ENCODE measurements at places on chromosomes 13 and 19.

DNA sequence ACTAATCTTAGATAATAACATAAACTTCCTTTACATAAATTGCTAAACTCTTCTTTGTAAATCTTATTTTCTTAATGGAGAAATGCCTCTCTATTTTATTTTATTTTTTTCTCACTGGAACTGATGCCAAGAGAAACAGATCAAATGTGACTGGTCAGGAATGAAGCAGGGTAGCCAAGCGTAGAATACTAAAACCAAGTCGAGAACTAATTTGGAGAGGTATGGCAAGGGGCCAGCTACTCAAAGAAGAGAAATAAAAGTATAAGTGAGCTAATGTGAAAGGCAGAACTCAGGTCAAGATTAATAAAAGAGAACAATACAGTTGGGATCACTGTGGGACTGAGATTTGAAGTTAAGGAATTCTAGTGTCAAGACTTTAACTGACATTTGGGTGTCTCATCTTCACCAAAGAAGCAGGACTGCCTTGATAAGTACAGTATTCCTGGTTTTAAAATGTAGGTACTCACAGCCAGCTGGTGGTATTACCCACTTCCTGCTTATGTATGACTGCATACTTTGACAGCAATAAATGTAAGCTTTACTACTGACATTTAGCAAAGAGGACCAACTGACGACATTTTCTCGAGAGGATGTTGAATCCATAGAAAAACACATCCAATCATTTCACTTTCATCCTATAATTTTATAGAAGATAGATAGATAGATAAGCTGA lies 1192.2 kb downstream of the EFNB2 start:
- DNase-seq = no peak

- no peak for DNase-seq
These were observed 56.0 kb upstream of the DOCK9 start for GRCh38 chr13:99033814-99034213.

DNA sequence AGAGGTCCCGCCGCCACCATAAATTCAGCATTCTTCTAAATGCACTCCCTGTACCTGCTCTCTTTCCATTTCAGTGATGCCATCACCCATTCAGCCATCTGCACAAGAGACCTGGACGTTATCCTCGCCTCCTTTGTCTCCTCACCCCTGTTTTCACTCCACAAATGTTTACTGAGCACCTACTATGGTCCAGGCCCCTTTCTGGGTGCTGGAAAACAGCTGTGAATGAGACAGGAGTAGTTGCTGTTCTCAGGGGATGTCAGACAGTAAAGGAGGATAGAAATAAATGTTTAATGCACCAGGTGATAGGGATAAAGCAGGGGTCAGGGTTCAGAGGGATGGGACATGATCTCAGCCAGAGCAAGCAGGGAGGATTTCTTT lies 3.3 kb downstream of the AP1M1 start:
- DNase-seq = no peak

GRCh38 chr13:79723519-79724024 lies 242.6 kb downstream of the NDFIP2 start:
- DNase-seq = no peak

DNA sequence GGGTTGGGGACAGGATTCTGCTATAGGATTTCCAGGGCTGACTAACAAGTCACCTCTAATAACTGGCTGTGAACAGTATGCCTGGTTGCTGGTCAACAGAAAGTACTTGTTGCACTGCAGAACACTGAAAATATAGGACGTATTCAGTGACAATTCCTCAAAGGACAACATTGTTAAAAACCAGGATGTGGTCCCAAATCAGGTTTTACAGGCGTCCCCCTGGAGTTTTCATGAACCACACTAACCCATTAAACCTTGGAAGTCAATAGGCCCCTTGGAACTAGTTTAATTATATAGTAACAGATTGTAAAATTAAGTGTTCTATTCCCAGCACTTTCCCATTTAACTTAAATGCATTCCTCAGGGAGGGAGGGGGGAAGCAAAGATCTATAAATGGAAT lies 495.4 kb downstream of the TBC1D4 start:
- no peak for DNase-seq

DNA sequence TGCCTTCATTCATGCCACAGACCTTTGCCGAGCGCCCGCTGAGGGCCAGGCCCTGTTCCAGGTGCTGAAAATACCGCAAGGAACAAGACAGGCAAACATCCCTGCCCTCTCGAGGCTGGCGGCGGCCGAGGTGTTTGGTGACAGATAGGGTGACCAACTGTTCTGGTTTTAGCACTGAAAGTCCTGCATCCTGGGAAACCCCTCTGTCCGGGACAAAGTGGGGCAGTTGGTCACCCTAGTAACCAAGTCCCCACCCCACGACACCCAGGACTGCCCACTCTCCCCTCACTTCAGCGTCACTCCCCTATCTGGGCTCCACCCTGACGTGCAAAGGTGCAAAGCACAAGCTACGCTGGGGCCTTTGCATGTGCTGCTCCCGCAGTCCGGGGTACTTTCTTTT lies 17.3 kb downstream of the ZBTB7A start:
- DNase-seq = no peak

GRCh38 chr13:51764184-51765141 lies 39.5 kb downstream of the DHRS12 start:
- peak; percentile 46 for DNase-seq

- DNase-seq = no peak
These were observed 22.2 kb upstream of the ZNF181 start for GRCh38 chr19:34711890-34712289.

- DNase-seq = no peak
These were observed 14.9 kb downstream of the EVI5L start for GRCh38 chr19:7844951-7845350.

Data from stimulated activated CD8-positive, alpha-beta memory T cell treated with anti-CD3 and anti-CD28 coated beads, Interleukin-2, amount 100 ng/mL, for 48 hours (primary cell).